ENCODE measurements at places on chromosomes 3 and 15.

- DNase-seq, result no peak
Measured at GRCh38 chr15:62914461-62915079, 128.0 kb upstream of the TPM1 start.

DNA sequence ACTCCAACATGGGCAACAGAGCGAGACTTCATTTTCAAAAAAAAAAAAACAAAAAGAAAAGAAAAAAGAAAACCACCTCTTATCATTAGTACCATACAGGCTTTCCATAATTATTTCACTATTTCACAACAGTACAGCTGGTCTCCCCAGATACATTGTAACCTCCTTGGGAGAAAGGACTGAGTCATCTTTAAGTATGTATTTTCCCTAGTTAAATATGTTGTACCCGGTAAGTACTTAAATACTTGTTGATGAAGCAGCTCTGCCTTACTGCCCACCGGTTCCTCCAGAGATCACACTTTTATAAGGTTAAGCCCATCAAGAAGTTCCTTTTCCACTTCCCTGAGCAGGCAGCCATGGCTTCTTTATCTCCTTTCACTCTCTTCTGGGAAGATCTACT is 789.5 kb upstream of the CFAP20DC start:
- DNase-seq, result no peak

- DNase-seq, result no peak
Measured at GRCh38 chr3:73547427-73548248, 77.1 kb downstream of the PDZRN3 start.

DNA sequence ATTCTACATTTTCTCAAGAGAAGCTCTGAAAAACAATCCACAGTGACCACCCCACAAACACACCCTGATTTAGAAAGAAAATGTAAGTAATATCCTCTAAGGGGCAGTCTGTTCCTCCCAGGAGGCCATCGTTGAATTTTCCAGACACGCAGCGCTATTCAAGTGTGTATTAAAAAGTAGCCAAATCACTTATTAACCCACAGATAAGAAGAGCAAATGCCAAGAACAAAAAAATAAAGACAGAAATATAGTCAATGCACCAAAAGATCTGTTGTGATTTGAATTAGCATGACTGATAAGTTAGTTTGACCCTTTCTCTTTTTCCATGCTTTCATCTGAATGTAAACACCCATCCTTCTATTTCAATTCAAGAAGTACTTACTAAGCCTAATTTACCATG is 622.8 kb upstream of the ZNF385D start:
- no peak for DNase-seq

GRCh38 chr15:74838746-74839525 is 4.0 kb downstream of the ULK3 start:
- DNase-seq, result no peak

DNA sequence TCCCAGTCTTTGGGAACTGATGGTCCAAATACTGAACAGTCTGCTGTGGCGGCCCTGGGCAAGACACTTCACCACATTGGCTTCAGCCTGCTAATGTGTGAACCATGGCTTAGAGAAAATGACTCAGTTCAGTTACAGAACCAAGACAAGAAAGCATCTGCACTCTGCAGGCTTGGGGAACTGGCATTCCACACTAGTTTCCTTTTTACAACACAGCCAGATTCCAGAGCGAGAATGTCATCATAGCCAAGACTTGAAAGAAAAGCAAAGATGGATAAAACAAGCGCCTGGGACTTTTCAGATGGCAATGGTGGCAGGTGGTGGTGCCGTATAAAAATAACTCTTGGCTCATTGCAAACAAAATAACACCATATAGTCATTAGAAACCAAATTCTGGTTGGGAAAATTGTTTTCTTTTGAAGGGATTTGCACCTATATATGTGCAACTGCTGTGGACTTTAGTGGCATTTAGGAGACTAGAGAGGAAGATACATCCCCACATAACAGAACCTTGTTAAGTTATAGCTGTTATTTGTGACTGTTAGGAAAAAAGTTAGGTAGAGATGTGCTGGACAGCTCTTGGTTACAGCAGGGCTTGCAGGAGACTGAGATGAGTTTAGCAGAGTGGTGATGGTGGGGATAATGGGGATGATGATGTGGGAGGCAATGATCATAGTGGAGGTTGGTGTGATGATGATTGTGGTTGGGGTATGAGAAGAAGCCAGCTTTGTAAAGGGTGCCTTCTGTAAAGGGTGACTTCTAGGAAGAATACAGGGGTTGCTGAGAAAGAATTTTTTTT is 273.6 kb downstream of the THRB start:
- DNase-seq, result no peak

DNA sequence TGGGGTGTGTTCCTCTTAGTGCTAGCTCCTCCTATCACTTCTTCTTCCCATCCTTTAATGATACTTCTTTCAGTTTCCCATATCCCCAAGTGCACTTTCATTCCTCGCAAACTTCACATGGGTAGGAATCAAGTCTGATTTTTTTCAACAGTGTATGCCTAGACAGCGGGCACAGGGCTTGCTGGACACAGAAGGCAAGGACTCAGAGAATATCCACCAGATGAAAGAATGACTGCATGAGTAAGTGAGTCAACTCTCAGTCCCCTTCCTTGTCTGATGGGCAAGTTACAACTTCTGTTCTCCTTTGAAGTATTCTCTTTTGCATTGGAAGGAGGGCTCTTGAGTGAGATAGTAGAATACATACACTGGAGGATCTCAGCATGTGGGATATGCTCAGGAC is 3.1 kb upstream of the SQOR start:
- no peak for DNase-seq

GRCh38 chr3:32423956-32424557 is 32.4 kb downstream of the CMTM7 start:
- DNase-seq, result no peak

All from activated gamma-delta T cell (primary cell).